ENCODE measurements at places on chromosomes 3 and 15.

- DNase-seq = no peak
Observed at GRCh38 chr3:40248591-40248990, 60.9 kb upstream of the EIF1B start.

DNA sequence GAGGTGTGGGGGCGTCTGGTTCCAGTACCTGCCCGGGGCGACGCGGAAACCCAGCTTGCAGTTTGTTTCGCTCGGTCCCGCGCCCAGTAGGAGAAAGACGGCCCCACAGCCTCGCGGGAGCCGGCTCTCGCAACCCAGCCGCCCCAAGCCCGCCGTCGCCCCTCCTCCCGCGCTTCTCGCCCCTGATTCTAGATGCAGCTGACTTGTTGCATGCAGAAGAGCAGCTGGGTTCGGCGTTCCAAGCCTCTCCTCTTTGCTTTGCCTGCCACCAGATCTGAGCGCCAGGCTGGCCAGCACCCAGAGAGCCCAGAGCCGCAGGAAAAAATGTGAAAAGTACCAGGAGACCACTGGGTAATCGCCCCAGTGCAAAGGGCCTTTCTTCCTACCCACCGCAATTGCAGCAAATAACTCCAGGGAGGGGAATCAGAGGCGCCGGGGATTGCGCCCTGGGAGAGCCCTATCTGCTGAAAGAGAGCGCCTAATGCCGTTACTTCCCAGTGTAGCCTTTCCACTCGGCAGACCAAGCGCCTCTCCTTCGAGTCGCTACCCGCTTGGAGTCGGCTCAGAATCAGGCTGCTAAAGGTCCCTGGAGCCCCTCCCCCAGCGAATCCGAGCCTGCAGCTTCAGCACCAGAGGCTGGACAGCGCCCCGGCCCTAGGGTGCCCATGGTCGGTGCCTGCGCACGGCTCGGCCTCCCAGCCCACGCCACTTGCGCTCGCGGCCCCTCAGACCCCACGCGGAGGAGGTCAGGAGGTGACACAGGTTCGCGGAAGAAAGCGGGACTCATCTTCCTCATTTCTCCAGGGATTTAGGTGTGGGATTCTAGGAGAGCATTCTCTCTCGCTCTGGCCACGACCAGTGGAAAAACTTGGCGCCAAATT lies 15.7 kb upstream of the AEN start:
- peak; percentile 43 for DNase-seq

GRCh38 chr3:78737988-78738387 lies 1029.8 kb downstream of the ROBO1 start:
- DNase-seq = no peak

DNA sequence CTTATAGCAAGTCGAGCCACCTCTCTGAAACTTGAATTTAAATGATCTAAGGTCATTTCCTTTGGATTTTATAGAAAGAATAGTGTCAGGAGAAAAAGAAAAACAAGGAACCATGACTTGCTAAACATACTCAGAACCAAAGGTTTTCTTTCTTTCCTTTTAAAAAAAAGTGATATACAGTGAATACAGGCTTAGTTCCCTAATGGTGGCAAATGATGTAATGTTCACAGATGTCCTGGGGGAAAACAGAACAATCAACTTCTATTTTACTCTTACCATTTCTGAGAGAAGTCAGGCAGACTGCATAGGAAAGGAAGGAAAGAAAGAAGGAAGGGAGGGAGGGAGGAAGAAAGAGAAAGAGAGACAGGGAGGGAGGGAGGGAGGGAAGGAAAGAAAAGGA lies 56.5 kb downstream of the ST6GAL1 start:
- DNase-seq = no peak

GRCh38 chr3:152496286-152496685 lies 227.6 kb downstream of the MBNL1 start:
- no peak for DNase-seq

DNA sequence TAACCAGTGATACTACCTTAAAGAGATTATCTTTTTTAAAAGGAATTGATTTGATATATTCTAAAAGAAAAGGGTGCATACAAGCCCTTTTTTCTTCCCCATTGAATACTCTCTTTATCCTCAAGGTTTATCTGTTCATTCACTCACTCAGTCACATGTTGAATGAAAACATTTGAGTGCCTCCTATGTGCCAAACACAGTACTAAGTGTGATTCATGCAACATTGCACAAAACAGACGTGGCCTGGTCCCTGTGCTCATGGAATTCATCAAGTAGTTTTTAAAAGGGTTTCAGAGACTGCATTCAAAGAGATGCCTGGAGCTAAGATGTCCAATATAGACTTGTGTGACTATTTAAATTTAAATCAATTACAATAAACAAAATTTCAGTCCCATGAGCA lies 462.2 kb upstream of the MDFIC2 start:
- no peak for DNase-seq

- no peak for DNase-seq
Observed at GRCh38 chr15:89857673-89858072, 36.1 kb downstream of the AP3S2 start.

DNA sequence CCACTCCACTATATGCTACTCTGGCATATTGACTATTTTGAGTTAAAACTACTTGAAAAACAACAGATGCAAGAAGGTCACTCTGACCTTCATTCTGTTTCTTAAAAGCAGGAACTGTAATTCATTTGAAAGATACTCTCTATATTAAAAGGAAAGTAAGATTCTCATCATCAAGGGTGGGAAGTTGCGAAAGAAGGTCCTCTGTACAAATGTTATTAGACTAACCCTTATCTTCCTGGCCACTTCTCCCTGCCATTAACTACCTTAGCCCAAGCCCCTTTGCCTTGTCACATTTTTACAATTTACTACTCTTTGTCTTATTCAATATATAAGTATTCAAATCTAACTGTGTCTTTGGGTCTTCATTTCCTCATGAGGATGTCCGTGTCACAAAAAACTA lies 16.1 kb downstream of the SIDT1 start:
- no peak for DNase-seq

- DNase-seq = no peak
Observed at GRCh38 chr3:33942483-33943150, 144.2 kb downstream of the PDCD6IP start.

DNA sequence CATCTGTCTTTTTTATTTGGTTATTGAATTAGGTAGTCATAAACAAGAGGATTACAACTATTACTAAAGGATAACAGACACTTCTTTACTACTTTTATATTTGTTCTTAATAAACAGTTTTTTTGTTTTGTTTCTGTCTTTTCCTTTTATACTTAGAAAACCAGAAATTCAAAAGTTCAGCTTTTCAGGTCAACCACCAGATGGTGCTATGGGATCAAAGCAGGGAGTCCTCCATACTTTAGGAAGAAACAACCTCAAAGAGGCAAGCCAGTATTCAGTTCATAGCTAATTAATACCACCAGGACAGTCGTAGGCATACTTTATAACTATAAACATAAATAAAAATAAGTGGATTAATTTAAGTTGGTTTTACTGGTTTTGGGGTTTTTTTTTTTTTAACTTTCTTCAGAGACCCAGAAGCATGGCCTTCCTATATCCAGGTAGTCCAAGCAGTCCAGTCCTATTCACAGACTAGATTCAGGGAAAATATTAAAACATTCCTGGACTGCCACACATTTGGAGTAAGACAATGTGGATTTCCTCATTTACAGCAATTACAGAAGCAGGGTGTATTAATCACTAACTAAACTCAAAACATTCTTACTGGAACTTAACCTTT lies 16.0 kb upstream of the EID1 start:
- peak; percentile 57 for DNase-seq

DNA sequence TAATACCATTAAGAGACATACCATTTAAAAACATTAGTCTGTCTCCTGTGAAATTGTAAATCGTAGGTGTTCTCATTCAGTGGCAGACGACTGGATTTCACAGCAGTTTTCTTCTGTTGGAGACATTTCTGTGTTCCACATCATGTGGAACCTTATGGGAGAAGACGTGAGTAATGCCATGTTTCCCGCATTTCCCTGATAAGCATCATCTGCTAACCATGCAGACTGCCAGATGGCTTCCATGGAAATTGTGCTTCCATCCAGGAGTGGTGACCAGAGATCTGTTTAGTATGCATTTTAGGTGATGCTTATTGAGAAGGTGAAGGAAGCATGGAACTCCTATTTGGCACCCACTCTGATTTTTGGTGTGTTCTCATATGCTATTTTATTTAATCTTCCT lies 28.4 kb upstream of the ST3GAL6 start:
- DNase-seq = no peak
